ENCODE measurements at places on chromosomes 6 and 20.

DNA sequence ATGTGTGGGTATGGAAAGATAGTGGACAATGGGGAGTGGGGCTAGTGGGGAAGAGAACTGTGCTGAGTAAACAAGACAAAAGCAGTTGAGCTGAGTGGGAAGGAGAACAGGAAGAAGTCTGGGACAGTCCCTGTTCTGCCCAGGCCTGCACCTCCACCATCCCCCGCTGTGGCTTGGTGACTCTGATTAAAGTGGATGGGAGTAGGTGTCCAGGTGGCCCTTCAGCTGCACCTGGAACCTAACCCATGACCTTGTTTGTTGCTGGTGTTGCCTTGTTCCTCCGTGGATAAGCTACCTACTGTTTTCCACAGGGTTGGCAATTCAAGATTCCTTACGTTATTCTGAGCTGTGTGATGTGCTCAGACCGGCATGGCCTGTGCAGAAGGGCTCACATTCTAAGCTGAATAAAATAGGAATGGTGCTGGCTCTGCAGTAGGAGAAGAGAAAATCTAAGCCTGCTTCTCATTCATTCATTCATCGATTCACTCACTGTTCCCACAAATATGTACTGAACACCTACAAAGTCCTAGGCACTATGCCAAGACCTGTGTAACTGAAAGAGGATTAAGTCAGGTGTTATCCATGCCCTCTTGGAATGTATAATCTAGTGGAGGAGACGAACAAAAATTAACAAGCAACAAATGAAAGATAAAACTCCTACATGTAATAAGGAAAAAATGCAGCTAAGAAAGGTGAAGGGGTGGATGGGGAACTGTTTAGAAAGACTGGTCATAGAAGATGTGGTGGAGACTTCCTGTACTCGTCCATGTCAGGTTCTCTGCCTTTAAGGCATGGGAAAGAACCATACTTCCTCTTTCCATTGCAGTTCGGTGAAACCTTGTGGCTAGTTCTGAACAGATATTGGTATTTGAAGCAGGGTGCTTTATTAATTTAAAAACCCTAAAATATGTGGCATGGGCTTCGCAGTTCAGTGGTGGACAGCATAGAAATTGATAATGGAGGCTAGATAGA, 10.1 kb upstream of the CALHM6 start:
- DNase-seq: no peak

- DNase-seq: no peak
Measured at GRCh38 chr6:108465098-108465495, 95.6 kb upstream of the FOXO3 start.

DNA sequence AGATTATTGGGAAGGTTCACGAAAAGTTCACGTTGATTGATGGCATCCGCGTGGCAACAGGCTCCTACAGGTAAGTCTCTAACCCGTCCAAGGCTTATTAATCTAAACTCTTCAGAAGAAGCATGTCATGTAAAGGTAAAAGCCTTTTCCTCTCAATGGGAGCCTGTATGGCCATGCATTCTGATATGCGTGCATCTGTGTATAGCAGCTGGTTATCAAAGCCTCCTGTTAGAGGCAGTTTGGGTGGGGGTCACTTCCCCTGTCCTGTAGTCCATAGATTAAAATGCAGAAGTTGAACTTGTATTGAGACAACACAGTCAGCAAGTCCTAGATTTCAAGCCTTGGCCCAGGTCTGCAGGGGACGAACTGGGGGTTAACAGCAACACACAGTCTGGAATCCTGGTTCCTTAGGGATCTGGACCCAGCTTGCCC, 14.2 kb upstream of the DHX35 start:
- DNase-seq: no peak

- no peak for DNase-seq
Measured at GRCh38 chr6:125474061-125474460, 172.3 kb upstream of the HDDC2 start.

DNA sequence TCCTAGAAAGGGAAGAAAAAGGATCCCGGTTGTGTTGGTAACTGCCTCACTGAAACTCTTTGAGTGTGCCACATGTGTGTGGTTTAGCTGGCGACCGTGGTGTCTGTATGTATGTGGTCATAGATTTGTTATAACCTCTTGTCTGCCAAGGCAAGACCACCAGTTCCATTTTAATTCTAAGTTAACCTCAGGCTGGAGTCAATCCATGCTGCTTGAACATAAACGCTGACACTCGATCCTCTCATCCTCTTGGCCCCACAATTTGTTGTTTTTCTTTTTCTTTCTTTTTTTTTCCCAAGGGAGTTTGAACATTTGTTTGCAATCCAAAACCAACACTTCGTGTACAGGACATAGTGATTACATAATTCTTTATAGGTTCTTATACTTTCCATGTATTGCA, 318.9 kb upstream of the JAG1 start:
- no peak for DNase-seq

GRCh38 chr6:65819152-65819551, 112.1 kb upstream of the EYS start:
- DNase-seq: no peak
